ENCODE measurements at places on chromosomes 16 and 17.

GRCh38 chr17:560432-560873 is 154.2 kb downstream of the VPS53 start:
- DNase-seq = no peak

DNA sequence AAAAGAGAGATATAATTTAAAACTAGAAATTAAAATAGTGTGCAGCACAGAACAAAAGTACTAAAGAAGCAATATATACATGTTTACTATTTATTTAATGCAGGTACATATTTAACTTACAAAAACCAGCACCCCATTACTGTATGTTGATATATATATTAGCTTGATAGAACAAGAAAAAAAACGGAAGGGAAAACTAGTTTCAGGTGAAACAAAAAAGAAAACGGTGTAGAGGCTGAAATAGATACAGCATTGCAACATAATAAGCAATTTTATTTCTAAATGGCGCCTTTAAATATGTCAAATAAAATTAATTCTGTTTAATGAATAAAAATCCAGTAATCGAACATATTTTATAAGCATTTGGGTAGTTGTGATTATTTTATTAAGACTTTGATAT is 3.9 kb downstream of the HNF1B start:
- DNase-seq = no peak

DNA sequence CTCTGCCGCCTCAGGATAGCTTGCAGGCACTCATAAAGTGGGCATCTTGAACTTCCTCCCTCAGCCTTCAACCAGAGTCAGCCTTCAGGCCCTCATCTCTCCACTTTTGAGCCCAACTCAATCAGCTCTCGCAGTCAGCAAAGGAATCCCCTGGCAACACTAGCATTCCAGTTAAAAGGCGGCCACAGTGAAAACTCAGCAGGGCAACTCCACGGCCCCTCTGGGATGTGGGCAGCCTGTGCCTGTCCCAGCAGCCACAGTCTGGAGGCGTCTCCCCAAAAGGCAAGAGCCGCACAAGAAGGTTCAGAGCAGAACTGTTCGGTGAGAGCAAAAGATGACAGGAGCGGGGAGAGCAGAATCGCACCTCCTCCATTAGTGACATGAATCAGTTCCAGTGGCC is 9.0 kb downstream of the TMEM11 start:
- DNase-seq = no peak

GRCh38 chr16:49987381-49987780 is 37.6 kb upstream of the CNEP1R1 start:
- DNase-seq = no peak

- DNase-seq = no peak
These were observed 1.8 kb upstream of the VPS4A start for GRCh38 chr16:69309316-69309715.

GRCh38 chr16:25018972-25019617 is 3.9 kb upstream of the ARHGAP17 start:
- no peak for DNase-seq

DNA sequence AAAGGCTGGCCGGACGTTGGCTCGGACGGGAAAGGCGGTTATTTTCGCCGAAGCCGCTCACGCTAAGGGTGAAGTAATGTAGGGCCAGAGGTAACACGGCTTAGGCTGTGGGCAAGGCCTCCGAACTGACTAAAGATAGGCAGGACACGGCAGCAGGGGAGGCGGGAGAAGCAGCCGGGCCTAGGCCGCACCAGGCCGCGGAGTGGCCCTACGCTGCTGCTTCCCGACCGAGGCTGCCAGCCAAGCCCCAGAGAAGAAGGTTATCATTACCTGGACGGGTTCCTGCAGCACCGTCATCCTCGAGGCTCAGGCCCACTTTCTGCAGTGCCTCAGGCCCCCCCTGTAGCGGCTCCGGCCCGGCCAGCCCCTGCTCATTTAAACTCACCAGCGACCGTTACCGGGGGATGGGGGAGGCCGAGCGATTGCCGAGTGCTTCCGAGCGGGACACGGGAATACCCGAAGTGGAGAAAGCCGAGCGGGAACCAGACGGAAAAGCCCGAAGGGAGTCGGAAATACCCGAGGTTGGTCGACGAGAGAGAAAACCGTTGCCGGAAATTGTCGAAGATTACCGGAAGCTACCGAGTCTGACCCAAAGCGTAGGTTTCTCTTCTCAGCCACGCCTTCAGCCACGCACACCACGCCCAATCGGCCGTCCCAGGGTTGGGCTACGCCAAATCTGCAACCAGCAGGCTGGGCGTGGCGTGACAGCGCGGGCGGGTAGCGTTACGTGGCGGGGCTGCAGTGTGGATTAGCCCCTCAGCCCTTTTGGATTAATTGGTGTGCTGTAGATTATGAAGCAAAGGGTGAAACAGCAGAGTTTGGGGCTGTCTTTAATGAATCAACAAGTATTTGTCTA is at the start of gene CDC27:
TSS of gene CDC27 (minus strand) at position 420 of the 856 bp plus-strand sequence. CDS start at position 297, 123 bp downstream.
- peak; percentile 100 for DNase-seq

- no peak for DNase-seq
These were observed 185.8 kb downstream of the HS3ST3A1 start for GRCh38 chr17:13415871-13416416.

DNA sequence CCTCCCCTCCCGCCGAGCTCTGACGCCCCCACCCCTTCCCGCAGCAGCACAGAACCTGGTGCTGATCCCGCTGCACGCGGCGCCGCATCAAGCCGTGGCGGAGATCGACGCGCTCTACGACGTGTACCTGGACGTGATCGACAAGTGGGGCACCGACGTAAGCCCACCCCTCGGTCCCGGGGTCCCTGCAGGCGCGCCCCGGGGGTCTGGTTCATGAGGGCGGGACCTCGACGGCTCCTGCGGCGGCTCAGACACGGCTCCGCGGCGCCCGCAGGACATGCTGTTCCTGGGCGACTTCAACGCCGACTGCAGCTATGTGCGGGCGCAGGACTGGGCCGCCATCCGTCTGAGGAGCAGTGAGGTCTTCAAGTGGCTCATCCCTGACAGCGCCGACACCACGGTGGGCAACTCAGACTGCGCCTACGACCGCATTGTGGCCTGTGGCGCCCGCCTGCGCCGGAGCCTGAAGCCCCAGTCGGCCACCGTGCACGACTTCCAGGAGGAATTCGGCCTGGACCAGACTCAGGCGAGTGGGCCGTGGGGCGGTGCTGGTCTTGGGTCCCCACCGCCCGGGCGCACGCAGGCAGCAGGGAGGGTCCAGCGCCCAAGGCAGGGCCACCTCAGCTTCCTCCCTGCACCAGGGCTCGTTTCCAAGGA is 1.4 kb downstream of the DNASE1L2 start:
- DNase-seq = peak; percentile 56

DNA sequence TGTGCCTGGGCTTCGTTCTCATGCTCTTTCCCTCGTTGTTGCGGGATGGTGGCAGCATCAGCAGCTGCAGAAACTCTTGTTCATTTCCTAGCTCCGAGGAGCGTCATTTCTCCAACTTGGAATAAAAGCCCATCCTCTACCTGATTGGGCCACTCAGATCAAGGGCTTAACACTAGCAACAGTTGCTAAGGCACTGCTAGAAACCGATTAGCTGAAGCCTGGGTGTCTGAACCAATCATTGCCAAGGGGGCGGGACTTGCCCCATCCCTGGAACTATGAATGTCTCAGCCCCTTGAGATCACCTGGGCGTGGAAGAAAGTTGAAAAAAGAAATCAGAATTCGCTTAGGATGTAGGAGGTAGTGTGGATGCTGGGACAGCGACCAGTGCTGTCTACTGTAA is 145.3 kb downstream of the FOXL1 start:
- DNase-seq = no peak
